Type B pancreatic cell (in vitro differentiated cells): ENCODE measurements at places on chromosomes 3 and 15. TPM values are rescaled to one million over a fixed set of nuclear protein-coding genes. Genes with fewer than 3 reads are reported as not detected.

DNA sequence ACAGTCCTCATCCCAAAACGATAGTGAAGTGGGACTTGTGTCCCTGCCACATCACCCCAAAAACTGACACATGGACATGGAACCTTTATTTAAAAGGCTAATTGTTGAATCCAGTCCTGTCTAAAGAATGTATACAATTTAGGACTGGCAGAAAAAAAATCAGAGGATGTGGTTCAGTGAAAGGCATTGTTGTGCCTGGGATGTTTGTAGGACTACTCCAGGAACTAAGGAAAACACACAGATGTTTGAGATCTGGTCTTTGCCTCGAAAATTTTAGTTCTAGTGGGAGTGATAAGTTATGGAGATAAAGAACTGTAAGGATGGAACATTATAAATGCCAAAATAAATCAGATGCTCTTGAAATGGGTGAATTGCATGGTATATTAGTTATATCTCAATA lies 27.2 kb downstream of the VGLL4 start:
- DNase-seq = no peak

GRCh38 chr3:106729481-106729880 lies 647.8 kb upstream of the CCDC54 start:
- no peak for DNase-seq

DNA sequence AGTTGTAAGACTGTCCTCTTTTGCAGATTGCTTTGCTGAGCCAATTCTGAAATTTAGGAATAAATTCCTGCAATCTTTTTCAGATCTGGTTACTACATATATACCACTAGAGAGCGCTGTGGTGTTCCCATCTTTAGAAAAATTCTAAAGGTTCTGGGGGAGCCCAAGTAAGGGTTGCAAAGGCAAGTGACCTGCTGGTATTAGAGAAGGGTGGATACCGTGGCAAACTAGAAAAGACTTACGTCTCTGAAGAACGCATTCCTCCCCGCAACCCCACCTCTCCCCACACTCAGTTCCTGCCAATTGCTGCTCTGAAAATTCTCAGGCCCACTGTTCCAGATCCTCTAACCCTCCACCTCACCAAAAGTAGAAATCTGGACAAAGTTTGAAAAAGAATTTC lies 48.5 kb downstream of the EFHB start:
- DNase-seq = no peak

Gene TBL1XR1
- 118 and 155 TPM in 2 replicates for total RNA-seq

Gene BCL2A1
- total RNA-seq = not detected in 2 replicates

- no peak for DNase-seq
These were observed 53.8 kb downstream of the SST start for GRCh38 chr3:187616307-187616972.

Gene CAPN3
- total RNA-seq = 10.6 and 12.3 TPM in 2 replicates

DNA sequence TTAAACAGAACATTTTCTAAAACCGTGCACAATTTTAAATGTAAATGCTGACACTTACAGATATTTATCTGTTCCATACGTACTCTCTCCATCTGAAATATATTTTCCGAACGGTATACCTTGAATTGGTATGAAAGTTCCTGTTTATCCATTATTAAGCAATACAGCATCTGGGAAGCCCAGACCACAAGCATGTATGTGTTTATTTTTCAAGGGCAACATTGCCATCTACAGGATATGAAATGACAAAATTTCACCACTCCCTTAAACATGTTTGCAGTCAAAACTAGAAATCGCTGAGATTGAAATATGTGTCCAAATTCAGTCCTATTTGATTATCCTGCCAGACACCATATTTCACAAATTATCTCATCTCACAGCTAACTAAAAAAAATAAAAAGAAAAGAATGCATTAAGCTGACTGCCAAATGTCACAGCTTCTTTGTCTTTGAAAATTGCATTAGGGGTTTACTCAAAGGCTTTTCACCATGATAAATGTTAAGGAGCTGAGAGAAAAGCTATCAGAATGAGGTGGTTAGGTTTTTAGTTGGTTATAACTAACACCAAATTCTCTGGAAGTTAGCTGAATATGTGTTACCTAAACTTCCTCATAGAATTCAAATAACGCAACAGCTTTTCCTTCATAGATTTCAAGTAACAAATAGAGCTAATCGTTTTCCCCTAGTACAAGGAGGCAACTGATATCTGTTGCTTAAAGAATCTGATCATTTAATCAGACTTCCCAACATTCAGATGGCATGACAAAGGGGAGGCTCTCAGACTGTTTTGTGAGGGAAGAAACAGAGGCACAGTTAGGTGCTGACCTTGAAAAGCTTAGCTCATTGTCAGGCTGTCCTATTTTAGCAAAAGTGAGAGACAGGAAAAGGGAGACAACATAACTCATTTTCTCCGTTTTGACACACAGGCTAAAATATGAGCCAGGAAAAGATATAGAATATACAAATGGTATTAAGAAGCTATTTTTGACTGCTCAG lies 533.1 kb downstream of the TBL1XR1 start:
- no peak for DNase-seq

DNA sequence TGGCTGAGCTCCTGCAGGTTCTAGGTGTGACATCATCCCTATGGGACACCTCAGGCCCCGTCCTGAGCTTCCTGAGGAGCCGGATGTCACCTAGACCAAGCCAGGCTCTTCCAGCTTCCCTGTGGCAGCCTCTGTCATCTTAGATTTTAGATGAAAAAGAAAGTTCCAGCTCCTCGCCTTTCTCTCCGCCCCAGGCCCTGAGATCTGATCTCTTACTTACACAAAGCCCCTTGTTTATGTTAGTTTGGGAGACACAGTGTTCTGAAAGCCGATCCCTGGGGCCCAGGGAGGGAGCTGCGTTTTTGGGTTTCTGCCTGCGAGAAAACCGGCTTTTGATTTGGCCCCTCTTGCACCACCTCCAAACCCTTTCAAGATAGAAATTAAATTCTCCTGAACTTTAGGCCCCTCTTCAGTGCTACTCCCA lies 40.2 kb upstream of the FAM107A start:
- DNase-seq = no peak

Gene ATP10A
- 1.9 and 2.6 TPM in 2 replicates for total RNA-seq

DNA sequence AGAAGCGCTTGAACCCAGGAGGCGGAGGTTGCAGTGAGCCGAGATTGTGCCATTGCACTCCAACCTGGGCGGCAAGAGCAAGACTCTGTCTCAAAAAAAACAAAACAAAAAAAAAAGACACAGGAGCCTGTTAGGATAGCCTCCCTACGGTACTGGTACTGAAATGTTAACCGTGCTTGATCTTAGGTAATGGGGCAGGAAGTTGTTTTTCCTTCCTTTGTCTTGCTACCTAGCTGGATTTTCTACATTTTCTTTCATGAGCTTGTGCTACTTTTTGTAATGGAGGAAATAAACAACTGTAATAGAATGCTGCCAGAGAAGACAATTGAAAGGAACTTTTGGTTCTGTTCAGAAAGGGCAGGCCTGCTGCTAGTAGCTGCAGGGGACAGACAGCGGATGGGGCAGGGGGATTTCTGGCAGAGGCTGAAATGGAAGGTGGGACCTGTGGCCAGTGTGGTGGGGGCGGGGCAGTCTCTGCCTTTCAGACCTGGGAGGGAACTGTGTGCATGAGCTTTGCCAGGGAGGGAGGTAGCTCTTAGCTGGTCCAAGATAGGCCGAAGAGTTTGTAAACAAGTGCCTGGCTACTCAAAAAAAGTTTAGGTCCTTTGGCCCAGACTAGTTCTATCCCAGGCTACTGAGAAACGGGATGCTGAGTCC lies 49.0 kb upstream of the SEMA4B start:
- no peak for DNase-seq

DNA sequence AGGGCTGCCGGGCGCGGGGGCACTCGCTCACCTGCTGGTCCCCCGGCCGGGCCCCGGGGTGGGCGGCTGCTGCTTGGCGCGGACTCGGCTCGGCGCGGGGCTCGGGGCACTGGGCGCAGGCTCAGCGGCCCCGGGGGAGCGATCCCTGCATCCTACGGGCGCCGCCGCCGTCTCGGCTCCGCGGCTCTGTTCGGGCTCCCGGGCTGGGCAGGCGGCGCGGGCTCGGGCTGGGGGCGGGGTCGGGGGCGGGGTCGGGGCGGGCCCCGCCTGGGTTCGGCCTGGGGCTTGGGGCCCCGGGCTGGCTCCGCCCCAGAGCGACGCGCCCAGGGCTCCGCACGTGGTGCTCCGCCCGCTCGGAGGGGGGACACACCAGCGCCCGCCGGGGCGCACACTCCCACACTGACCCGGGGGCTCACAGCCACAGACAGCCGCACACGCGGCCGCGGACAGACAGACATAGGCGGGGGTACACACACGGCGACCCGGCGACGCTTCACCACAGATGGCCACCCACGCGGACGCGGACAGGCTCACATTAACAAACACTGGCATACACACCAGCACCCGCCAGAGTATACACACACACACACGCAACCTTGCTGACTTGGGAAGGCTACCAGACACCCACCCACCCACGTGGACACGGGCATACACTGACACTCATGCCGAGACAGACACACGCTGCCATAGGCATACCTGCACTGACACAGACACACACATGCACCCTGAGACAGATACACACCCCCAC lies at the start of gene SCN5A:
Gene SCN5A (minus strand): TSS at position 188 of the 748 bp plus-strand sequence. CDS start 16,380 bp downstream, outside the sequence.
- DNase-seq = no peak

GRCh38 chr3:69490235-69490634 lies 104.3 kb upstream of the FRMD4B start:
- no peak for DNase-seq

GRCh38 chr3:76369170-76369569 lies 583.8 kb upstream of the ZNF717 start:
- DNase-seq = no peak

- no peak for DNase-seq
These were observed 361.4 kb upstream of the IL12A start for GRCh38 chr3:159627229-159627628.

DNA sequence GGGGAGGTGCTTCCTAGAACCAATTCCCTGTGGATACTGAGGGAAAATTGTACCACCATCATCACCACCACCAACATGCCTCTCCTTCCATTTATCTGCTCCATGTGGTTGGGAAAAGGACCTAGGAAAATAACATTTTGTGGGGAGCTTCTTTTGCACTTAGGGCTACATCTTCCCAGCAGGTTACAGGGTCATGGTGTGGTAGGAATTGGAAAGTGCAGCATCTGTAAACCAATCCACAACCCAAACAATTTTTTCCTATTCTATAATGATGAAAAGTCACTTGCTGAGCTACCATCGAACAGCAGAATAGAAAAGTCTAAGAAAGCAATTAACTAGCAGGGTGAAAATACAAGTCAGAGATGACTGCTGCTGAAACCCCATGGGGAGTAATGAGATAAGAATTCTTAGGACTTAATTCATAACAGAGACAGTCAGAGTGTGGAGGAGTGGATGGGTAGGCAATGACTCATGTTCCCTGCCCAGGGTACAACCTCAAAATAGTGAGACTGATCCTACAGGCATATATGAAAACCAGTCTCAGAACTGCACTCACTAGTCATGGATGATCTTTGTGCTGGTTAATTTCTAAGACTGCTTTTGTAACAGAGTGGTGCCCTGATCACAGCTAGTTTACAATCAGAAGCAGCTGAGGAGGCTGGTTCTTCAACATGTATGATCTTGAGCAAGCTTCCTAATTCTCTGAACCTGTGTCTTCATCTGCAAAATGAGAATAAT lies 38.1 kb upstream of the LEKR1 start:
- DNase-seq = no peak

Gene MUSTN1
- total RNA-seq = 1.8 TPM in 1 of 2 replicates, not detected in the other

- DNase-seq = no peak
These were observed 30.3 kb upstream of the FSTL1 start for GRCh38 chr3:120481081-120481480.

Gene ASB14
- total RNA-seq = not detected in 2 replicates

DNA sequence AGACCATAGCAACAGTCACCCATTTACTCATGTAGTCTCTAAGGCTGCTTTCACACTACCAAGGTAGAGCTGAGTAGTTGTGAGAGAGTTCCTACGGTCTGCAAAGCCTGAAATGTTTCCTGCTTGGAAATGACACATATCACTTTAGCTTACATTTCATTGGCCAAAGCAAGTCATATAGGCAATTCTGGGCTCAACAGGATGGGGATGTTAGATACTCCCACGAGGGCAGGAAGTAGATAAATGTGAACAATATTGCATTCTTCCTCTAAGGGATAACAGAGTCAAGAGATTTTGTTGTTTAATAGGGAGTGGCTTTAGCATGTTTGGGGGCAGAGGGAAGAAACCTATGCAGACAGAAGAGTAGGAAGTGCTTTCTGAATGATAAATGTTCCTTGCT lies 355.6 kb upstream of the THRB start:
- DNase-seq = no peak

Gene ZNF860
- 2.8 and 7.1 TPM in 2 replicates for total RNA-seq

Gene NEK10
- 1.4 and 4.2 TPM in 2 replicates for total RNA-seq

Gene ARL8B
- 43.5 and 63.0 TPM in 2 replicates for total RNA-seq

GRCh38 chr3:129525341-129525968 lies 3.0 kb upstream of the RHO start:
- DNase-seq = no peak

Gene PIERCE2
- 2.1 and 2.3 TPM in 2 replicates for total RNA-seq

GRCh38 chr3:3356846-3357245 lies 177.4 kb upstream of the CRBN start:
- no peak for DNase-seq

- no peak for DNase-seq
These were observed 451.7 kb upstream of the SGO1 start for GRCh38 chr3:20637729-20638128.

DNA sequence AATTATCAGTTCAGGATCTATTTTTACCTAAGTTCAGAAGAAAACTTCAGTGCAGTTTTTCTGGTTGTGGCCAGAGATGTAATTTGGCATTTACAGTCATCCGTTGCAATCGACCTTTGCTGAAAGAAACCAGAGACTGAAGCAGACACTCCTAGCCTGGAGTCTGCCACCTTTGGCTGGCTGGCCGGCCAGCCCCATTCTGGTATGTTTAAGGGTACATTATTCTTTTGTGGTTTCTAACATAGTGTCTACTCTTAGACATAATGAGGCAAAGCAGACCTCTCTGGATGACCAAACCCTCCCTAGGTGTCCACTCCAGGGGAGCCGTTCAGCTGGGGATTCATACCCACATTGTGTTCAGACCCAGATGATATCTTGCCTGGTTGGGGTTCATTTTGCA lies 275.9 kb upstream of the TPM1 start:
- no peak for DNase-seq

Gene TMEM266
- 2.3 and 2.8 TPM in 2 replicates for total RNA-seq

DNA sequence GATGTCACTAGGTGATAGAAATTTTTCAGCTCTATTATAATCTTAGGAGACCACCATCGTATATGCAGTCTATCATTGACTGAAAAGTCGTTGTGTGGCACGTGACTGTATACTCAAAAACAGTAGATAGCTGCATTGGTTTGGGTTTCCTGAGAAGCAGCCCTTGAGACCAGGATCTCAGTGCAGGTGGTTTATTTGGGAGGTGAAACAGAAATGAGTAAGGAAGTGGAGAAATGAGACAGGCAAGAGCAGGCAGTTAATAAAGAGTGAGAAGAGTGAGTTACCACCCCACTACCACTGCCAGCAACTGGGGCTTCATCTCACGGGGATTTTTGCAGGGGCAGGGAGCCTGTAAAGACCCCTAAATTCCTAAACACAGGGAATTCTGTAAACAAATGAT lies 221.0 kb downstream of the SHQ1 start:
- no peak for DNase-seq

GRCh38 chr3:54653456-54654195 lies 274.2 kb downstream of the LRTM1 start:
- no peak for DNase-seq
